ENCODE measurements at places on chromosomes 6 and 20.
A peak's percentile ranks its signal among the peaks of the same experiment; 100 is the strongest.

DNA sequence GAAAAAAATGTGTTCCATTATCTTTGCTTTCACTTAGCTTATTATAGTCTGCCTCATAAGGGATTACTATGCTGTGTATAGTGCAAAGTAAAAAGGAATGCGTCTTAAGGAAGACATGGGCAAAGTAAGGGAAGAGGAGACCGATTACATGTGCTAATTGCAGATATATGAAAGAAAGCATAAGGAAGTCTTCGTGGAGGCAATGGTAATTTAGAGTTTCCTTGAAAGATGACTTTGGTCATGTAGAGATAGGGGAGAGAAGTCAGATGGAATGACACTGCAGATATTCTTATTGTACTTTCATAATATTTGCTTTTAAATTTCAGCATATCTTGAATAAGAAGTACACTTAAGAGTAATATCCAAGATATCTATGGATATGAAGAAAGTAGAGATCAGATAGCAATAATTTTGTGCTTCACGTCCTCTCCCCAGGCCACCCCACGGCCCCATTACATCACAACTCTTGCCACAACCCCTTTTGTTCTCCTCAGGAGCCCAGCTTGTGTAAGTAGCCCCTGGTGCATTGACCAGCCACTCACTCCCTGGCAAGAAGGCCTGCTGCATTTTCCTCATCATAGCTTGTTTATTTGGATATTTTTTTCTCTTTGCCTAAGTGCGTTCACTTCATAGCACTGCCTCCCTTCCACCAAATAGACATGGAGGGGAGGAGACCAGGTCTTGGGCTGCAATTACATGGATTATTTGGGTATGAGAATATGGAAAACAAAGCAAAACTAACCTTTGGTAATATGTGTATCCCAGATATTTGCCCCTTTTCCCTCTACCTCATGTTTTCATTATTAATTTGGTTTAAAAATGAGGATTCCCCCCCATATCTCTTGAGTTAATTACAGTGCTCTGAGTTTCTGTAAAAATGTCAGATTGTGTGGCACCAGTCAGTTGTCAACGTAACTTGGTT lies 30.7 kb upstream of the COL10A1 start:
- no peak for DNase-seq

DNA sequence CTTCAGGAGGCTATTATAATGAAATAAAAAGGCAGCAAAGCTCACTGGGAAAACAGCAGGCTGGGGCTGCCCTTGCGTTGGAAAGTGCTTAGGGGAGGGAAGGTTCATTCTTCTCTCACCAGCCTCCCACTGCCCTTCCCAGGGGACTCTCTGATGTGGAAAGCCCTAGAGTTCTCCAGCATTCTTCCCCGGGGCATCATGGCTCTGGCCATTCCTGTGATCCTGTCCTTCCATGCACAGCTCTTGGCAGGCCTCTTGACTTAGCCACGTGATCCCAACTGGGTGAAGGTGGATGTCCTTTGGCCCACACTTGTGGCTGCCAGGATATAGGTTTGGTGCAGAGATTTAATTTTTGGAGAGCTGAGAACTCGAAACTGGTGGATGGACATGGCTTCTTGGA lies 58.0 kb upstream of the ZNF831 start:
- DNase-seq: no peak

DNA sequence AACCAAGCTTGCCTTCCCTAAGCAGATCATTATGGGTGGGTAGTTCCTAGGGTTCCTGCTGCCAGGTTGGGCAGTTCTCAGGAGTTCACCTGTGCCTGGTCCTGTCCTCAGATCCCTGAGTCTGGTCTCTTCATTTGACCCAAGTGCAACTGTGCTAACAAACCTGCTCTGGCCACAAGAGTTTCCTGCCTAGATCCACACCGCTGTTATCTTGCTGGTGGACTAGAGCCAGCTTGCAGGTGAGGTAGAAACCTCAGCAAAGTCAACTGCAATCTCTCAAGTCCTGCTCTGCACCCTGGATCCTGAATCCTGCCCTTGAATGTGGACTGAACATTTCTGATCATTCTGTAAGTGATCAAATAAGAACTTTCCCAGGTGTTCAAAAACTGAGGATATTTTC lies 191.8 kb upstream of the LRFN2 start:
- DNase-seq: no peak

DNA sequence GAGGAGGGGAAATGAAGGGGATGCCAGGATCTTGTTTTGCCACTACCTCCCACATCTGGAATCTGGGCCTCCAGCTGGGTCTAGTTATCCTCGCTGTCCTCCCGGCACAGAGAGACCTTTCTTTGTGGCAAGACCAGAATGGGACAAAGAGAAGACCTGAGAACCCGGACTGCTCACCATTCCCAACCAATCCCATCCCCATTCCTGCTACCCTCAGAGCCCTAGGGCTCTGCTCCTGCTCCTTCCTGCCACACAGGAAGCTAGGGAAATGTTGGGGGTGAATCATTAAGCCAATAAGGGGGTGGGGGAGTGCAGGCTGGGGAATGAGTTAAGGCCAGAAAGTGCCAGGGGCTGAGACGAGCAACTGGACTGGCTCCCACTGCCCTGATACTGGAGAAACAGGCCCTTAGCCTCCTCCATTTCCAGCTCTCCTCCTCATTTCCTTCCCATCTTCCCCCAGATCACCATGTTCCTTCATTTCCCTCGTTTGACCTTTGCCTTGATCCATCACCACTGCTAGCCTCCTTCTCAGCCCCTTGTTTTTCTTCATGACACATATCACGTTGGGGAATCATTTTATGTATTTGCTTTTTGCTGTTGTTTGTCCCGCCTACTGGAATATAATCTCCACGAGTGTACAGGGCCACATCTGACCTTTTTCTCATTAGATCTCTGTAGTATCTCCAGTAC lies 4.6 kb upstream of the IER3 start:
- no peak for DNase-seq

- no peak for DNase-seq
Observed at GRCh38 chr6:15870333-15871043, 207.7 kb upstream of the DTNBP1 start.

DNA sequence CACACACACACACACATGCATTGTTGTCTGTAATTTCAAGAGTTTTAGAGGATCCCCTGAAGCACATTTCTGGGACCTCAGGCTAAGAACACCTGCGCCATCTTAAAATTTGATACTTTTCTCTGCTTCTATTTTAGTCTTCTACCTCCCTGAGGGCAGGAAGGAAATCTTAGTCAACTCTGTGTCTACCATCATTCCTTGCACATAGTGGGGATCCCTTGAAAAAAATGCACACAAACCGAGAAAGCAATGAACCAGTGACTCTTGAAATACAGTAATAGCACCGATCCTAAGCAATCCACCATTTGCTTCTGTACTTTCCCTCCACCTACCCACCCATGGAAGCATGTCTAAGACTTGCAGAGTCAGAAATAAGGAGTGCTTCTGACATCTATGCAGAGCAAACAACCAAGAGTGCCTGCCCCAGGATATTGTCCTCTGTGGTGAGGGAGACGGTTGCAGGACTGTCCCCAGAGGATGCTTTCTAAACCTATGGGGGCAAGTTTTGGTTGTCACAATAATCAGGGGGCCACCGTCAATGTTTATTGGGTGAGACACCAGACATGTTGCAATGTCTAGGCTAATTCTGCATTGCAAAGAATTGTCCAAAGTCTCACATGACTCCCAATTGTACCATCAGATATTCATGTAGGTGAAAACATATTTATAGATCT lies 208.0 kb upstream of the TAB2 start:
- no peak for DNase-seq

- no peak for DNase-seq
Observed at GRCh38 chr6:156658186-156658965, 118.8 kb upstream of the ARID1B start.

GRCh38 chr20:19081937-19082336 lies 130.5 kb upstream of the SLC24A3 start:
- no peak for DNase-seq

GRCh38 chr20:38250609-38251008 lies 9.9 kb downstream of the KIAA1755 start:
- DNase-seq: no peak

GRCh38 chr20:51560550-51561307 lies 18.2 kb upstream of the NFATC2 start:
- no peak for DNase-seq

DNA sequence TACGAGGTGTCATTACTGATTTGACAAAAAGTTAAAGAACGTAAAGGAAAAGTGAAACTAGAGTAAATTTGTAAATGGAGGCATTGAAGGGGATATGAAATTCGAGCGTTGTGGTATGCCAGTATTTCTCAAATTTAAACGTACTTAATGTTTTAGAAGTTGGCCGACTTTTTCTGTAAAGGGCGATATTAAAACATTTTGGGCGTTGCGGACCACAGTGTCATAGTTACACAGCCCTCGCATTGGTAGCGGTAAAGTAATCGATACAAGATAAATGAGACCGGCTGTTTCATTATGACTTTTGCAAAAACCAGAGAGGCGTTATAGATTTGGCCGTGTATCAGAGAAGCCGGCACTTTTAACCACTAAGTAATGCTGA lies 39.6 kb downstream of the OR2B2 start:
- DNase-seq: no peak

DNA sequence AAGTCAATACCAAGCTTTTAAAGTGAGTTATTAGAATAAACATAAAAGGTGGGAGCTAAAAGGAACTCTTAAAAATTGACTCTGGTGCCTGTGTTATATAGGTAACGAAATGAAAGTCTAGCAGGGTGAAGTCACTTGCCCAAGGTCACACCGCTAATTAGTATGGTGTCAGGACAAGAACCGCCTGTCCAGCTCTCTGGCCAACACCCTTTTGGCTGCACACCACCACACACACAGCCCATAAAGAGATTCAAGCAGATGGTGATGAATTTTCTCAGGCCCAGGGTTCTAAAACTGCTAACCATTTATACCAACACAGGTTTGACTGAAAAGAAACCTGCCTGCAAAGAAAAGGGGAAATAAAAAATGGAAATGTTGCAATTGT lies 20.2 kb downstream of the GFOD1 start:
- DNase-seq: no peak

- no peak for DNase-seq
Observed at GRCh38 chr20:3100480-3100879, 16.0 kb upstream of the AVP start.

DNA sequence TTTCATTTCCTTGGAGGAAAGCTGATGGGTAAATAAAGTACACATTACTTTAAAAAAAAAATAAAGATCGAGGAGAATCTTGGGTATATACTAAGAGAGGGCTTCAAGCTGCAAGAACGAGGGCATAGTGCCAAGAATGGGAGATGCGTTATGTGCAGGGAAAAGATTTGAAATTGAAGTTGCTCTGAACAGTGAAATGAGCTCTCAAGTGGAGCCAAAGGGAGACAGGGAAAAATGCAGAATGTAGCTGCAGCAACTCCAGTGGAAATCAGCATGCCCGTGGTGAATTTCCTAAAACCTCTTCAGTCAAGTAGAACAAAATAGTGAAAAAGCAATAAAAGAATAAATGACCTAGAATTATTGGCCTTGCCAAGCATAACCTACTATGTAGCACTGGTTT lies 11.4 kb upstream of the COL9A1 start:
- DNase-seq: no peak

DNA sequence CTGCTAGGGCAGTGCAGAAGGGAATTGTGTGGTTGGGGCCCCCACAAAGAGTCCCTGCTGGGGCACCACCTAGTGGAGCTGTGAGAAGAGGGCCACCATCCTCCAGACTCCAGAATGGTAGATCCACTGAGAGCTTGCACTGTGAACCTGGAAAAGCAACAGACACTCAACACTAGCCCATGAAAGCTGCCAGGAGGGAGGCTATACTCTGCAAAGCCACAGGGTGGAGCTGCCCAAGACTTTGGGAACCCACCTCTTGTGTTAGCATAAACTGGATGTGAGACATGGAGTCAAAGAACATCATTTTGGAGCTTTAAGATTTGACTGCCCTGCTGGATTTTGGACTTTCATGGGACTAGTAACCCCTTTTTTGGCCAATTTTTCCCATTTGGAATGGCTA lies 328.4 kb upstream of the KHDRBS2 start:
- DNase-seq: no peak

DNA sequence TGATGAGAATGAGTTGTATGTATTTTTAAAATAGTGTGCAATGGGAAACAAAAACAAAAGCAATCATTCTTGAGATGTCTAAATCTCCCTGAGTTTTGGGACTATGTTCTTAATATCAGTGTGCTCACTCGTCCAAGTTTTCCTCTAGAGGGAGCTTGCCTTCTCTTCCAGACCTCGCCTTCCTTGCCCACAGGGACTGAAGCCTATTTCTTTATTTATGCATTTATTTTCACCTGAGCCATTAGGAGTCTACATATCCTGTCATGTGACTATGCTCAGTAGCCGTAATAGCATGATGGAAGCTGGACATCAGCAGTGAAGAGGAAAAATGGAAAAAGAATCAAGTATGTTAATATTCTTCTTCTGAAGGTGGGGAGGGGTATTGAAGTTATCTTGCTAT lies 131.2 kb downstream of the SH3BGRL2 start:
- DNase-seq: no peak

DNA sequence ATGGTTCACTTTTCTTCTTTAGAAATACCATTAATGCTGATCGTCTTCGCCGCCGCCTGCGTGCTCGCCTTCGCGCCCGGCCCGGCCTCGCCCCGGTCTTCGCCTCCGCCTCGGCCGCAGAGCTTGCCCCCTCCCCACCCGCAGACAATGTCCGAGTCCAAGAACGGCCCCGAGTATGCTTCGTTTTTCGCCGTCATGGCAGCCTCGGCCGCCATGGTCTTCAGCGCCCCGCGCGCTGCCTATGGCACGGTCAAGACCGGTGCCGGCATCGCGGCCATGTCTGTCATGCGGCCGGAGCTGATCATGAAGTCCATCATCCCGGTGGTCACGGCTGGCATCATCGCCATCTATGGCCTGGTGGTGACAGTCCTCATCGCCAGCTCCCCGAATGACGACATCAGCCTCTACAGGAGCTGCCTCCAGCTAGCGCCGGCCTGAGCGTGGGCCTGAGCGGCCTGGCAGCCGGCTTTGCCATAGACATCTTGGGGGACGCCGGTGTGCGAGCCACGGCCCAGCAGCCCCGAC lies 4.8 kb upstream of the PRPH2 start:
- peak; percentile 33 for DNase-seq

- no peak for DNase-seq
Observed at GRCh38 chr6:35508027-35508426, 4.7 kb downstream of the TULP1 start.

- no peak for DNase-seq
Observed at GRCh38 chr20:23179766-23180403, 93.8 kb upstream of the CD93 start.

- no peak for DNase-seq
Observed at GRCh38 chr6:111566222-111566734, 39.4 kb downstream of the TRAF3IP2 start.

GRCh38 chr6:34638834-34639736 lies 57.5 kb downstream of the ILRUN start:
- no peak for DNase-seq

- DNase-seq: no peak
Observed at GRCh38 chr6:71107911-71108420, 151.1 kb upstream of the B3GAT2 start.

DNA sequence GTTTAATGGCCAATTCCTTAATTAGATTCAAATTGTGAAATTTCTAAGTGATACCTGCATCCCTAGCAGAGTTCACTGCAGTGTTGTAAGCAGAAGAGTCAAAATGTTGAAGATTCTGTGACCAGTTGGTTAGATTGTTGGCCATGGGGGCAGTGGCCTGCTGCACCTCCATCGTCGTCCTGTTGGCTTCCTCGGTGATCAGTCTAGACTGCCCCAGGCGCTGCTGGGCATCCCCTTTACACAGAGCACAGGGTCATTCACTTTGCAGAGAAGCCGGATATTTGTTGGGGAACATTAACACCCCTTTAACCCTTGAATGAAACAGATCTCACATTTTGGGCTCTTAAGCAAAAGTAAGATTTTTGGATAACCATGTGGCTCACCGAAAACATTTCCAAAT lies 60.7 kb downstream of the FAM229B start:
- DNase-seq: no peak
